ENCODE measurements at places on chromosomes 3 and 15.

DNA sequence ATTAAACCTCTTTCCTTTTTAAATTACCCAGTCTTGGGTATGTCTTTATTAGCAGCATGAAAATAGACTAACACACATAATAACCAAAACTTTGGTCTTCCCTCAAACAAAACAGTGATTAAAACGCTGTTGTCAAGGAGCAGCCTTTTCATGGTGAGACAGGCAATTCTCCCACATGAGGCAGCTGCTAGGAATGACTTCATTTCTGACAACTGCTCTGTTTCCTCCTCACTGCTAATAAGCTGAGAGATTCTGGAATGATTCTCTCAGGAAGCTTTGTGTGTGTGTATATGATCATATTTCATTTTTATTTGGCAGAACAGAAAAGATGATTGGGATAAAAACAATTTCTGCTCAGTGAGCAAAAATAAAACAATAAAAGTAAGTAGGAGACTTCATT, 580.6 kb upstream of the ADAMTS9 start:
- DNase-seq = no peak

DNA sequence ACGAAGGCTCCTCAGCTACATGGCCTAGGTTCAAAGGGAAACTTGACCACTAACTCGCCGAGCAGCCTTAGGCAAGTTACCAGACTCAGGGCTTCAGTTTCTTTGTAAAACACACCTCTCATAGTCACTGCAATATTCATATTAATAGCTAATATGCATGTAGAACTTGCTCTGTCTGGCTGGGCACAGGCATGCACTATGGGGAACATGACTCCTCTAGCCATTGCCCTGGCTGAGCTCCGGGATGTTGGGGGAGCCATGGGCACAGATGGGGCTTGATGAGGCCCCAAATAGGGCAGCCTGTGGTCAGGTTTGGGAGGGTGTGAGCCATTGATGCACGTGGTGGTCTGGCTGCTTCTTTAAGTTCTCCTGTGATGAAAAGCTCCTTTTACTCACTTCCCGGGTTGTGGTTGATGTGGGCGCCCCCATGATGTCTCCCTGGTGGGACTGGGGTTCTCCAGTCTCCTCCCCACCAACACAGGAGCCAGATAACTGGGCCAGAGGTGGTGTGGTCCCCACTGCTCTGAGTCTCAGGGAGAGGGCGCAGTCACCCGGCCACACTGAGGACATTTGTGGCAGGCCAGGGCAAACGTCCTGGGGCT, 29.4 kb upstream of the DUSP7 start:
- DNase-seq = no peak

DNA sequence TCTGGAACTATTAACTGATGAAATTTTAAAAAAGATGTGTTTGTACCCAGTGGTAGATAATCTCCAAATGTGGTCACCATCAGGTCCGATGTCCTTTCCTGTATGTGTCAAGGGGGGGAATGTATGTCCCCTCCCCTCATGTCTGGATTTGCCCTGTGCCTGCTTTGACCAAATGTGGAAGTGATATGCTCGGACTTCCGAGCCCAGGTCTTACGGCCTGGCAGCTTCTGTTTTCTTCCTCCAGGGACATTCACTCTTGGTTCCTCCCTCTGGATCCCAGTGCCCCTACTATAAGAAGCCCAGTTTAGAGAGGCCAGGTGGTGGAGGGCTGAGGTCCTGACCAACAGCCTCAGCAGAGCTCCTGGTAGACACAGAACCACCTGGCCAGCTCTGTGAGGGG, 75.5 kb downstream of the CCR1 start:
- no peak for DNase-seq

- no peak for DNase-seq
Measured at GRCh38 chr3:144708437-144708836, 736.8 kb downstream of the DIPK2A start.

DNA sequence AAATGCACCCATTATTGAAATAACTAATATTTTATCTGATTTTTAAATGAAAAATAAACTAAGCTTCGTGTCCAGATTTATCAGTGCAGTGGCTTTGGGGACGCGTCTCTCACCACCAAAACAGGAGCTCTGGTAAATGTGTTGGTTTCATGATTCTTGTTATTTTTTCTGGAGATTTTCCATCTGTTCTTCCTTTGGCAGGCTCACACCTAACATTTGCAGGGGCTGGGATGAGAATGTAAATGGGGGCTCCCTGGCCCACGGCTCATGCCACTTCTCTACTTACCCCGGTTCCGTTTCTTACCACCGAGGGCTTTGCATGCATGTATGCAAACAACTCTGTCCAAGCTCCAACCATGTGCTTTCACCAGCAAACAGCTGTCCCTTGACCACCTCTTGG, 30.9 kb upstream of the CA12 start:
- no peak for DNase-seq

- DNase-seq = no peak
Measured at GRCh38 chr15:24054547-24055245, 367.6 kb upstream of the NDN start.

GRCh38 chr3:62057339-62058047, 315.9 kb downstream of the FEZF2 start:
- no peak for DNase-seq
